Right atrium auricular region (tissue), 2 donors: ENCODE measurements at places on chromosomes 7 and 10.
A peak's percentile ranks its signal among the peaks of the same experiment; 100 is the strongest.

DNA sequence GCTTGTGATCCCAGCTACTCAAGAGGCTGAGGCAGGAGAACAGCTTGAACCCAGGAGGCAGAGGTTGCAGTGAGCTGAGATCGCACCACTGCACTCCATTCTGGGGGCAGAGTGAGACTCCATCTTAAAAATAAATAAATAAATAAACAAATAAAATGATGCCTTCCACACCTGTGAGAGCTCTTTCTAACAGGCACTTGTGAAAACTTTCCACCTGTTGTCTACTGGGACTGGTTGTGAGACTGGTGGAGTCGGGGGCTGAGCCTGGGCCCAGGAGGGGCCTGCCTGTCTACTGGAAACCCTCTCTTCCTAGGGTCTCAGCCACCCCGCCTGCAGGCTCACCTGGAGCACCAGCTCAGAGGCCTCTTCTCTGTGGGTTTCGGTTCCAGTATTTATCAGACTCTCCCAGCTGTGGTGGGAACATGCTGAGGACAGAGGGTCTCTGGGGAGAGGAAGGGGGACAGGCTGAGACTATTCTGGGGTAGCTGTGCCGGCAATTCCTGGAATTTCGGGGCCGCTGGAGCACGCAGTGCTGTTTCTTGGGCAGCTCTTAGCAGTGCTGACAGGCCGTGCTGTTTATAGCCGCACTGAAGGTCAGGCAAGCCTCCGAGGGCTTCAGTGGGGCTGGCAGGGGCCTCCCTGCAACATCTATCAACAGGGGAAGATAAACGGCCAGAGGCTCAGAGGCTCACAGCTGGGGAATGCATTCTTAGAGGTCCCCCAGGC lies 3.8 kb downstream of the LDB3 start:
- H3K4me1 ChIP-seq: no peaks in the 10 kb centered on the region
- H3K27ac ChIP-seq: peak overlapping the region; percentile 91
- H3K4me3 ChIP-seq: peak overlapping the region; percentile 85
- DNase-seq: no peak
- H3K36me3 ChIP-seq: peaks cover 84% of the 10 kb centered on the region
- H3K27me3 ChIP-seq: no peaks in the 10 kb centered on the region

DNA sequence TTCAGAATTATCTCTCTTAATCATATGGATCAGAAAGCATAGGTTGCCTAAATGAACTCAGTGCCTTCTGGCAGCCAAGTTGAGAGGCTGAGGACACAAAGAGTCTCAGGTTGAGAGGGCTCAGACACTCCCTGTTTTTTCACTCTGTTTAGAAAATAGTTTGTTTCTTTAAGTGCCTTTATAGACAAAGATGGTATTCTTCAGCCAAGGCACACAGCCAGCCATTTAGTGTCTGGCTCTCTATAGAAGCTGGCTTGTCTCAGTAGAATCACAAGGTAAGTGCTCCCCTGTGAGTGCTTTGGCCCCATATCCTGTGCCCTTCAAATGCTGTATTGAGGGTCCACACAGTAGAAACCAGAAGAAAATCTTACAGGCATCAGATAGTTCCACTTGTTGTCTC lies 3.6 kb downstream of the GPR158 start:
- no peaks in the 10 kb centered on the region for H3K36me3 ChIP-seq
- peaks cover 20% of the 10 kb centered on the region for H3K27me3 ChIP-seq
- DNase-seq: no peak
- H3K4me1 ChIP-seq: peaks cover 26% of the 10 kb centered on the region
- H3K27ac ChIP-seq: no peak overlapping the region
- H3K4me3 ChIP-seq: no peak overlapping the region

DNA sequence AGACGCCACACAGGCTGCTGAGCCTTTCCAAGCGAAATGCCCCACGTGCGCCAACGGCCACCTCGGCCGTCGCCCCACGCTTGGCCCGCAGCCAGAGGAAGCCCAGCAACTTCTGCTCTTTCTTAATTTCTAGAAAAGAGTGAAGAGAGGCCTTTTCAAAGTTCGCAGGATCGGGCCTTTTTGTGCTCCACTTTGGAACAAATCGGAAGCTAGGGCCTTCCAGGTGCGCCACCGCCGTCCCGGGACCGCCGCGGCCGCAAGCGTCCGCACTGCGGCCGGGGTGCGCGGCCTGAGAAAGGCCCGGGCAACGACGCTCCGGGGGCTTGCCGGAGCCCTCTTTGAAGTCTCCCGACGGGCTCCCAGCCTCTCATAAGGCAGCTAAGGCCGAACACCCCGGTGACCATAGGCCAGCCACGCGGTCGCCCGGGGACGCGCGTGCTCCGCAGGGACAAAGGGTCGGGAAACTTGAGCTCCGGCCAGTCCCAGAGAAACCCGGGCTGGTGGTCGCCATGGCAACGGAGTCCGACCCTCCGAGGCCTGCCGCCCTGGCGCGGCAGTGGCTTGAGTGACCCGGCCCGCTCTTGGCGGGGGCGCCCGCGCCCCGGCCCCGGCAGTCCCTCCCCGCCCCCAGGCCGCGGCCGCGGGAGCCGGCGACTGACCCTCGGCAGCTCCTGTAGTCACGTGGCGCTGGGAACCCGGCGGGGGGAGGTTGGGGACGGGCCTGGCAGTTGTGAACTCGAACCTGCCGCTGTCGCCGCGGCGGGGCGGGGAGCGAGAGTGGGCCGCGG lies at the start of gene REPIN1:
Gene REPIN1 (plus strand): TSS at position 727 of the 788 bp plus-strand sequence. CDS start 890 bp downstream, outside the sequence.
- peaks cover 33% of the 10 kb centered on the region for H3K36me3 ChIP-seq
- peak within 1 kb of the TSS; percentile 91 for H3K27ac ChIP-seq
- H3K4me1 ChIP-seq: peaks cover 37% of the 10 kb centered on the region
- DNase-seq: peak; percentile 94
- no peaks in the 10 kb centered on the region for H3K27me3 ChIP-seq

DNA sequence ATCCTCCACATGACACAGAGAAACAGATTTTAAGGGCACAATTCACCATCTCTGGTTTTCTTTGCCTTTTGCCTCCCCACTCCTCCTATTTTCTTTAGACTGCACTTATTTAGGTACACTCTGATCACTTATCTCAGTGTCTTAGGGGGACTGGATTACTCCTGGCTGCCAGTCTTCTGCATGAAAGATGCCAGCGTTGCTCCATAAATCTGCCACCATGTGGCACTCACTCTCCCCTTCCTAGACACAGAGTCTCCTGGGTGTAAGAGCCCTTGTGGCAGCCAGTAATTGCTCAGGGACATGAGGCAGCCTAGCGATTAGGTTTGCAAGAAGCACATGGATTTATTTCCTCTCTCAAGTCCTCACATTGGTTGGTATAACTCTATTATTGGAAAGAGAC lies 34.5 kb upstream of the RBM20 start:
- no peak for DNase-seq
- no peak overlapping the region for H3K4me3 ChIP-seq
- H3K27ac ChIP-seq: peak overlapping the region; percentile 74

DNA sequence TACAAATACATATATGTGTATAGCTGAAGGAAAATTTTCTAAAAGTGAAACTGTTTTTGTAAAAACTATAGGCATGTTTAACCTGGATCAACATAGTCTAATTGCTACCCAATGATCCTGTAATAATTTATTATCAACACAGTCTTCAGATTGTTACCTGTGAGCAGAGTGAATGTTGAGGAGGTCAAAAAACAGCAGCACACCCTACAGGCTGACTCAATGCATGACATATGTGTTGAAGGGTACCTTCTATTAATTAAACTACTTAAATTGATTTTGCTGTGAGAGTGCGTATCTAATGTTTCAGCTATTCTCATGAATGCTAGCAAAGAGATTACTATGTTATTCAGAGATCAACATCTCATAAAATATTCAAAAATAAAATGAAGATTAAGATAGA lies 411.4 kb downstream of the TNS3 start:
- no peaks in the 10 kb centered on the region for H3K36me3 ChIP-seq
- no peaks in the 10 kb centered on the region for H3K4me1 ChIP-seq
- no peaks in the 10 kb centered on the region for H3K27me3 ChIP-seq
- DNase-seq: no peak
- H3K4me3 ChIP-seq: no peak overlapping the region

GRCh38 chr7:112160771-112161150 lies 45.4 kb downstream of the DOCK4 start:
- H3K4me3 ChIP-seq: no peak overlapping the region
- no peaks in the 10 kb centered on the region for H3K4me1 ChIP-seq
- no peak for DNase-seq
- no peak overlapping the region for H3K27ac ChIP-seq
- H3K36me3 ChIP-seq: no peaks in the 10 kb centered on the region
- H3K27me3 ChIP-seq: no peaks in the 10 kb centered on the region

DNA sequence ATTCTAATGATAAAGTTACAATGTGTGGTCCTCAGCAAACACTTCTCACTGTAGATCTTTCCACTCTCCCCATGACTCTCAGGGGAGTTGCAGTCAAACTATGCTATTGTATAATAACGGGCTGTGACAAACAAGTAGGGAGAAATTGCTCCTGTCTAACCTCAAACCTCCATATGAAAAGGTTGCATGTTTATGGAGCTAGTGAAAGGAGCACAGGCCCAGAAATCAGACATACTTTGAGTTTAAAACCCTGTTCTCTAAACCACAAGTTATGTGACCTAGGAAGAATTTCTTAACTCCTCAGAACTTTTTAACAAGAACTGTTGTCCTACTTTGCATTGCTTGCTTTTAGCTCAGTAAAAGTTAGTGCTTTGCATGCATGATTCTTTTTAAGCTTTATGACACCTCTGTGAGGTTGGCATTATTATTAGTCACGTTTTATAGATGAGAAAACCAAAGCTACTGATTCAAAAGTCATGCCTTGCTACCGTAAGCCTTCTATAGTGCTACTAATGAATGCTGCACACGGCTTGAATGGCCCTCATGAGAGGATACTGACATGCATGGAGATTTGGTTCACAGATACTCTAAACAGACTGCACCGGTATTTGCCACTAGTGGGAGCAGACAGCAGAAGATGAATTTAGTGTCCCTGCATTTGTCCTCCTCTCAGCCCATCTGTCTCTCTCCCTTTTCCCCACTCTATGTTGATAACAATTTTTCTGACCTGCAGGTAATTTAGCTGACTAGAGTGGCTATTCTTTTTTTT lies 129.5 kb upstream of the PCGF5 start:
- no peaks in the 10 kb centered on the region for H3K27me3 ChIP-seq
- no peaks in the 10 kb centered on the region for H3K4me1 ChIP-seq
- no peaks in the 10 kb centered on the region for H3K36me3 ChIP-seq
- DNase-seq: no peak
- H3K4me3 ChIP-seq: no peak overlapping the region

DNA sequence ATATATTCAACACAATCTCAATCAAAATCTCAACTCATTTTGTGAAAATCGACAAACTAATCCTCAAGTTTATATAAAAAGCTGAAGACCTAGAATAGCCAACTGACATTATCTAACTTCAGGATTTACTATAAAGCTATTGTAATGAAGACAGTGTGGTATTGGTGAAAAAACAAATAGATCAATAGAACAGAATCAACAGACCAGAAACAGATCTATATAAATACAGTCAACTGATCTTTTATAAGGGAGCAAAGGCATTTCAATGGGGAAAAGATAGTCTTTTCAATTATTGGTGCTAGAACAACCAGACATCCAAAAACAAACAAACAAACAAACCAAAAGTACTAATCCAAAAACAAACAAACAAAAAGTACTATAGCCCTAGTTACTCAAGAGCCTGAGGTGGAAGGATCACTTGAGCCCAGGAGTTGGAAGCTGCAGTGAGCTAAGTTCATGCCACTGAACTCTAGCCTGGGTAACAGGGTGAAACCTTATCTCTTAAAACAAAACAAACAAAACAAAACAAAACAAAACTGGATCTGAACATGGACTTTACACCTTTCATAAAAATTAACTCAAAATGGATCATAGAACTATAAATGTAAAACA lies 26.6 kb upstream of the AKR1D1 start:
- H3K36me3 ChIP-seq: no peaks in the 10 kb centered on the region
- H3K4me1 ChIP-seq: no peaks in the 10 kb centered on the region
- no peaks in the 10 kb centered on the region for H3K27me3 ChIP-seq
- no peak overlapping the region for H3K4me3 ChIP-seq

DNA sequence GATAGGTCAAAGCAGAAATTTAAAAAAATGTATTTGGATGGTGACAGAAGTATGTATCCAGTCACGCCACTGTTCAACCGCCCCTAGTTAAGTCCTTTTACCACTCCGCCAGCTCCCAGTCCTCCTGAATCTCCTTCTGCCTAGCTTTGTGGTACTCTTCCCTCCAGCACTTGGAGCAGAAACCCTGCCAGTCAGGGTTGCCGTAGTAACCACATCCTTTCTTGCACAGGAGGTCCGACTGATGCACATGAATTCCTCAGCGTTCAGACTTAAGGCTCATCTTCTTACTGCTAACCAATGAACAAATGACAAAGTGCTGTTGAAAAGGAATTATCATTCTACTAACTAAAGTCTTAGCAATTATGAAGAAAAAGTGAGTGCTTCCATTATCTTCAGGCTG lies 175.3 kb upstream of the KCTD7 start:
- no peaks in the 10 kb centered on the region for H3K36me3 ChIP-seq
- no peaks in the 10 kb centered on the region for H3K27me3 ChIP-seq
- no peak overlapping the region for H3K27ac ChIP-seq
- no peak for DNase-seq

- no peaks in the 10 kb centered on the region for H3K27me3 ChIP-seq
- H3K36me3 ChIP-seq: no peaks in the 10 kb centered on the region
- no peak overlapping the region for H3K27ac ChIP-seq
- no peaks in the 10 kb centered on the region for H3K4me1 ChIP-seq
- no peak overlapping the region for H3K4me3 ChIP-seq
Observed at GRCh38 chr7:10412422-10413019, 561.2 kb upstream of the PHF14 start.

GRCh38 chr10:17989908-17990767 lies 38.4 kb downstream of the SLC39A12 start:
- H3K4me1 ChIP-seq: no peaks in the 10 kb centered on the region
- H3K27me3 ChIP-seq: no peaks in the 10 kb centered on the region
- no peaks in the 10 kb centered on the region for H3K36me3 ChIP-seq
- H3K27ac ChIP-seq: no peak overlapping the region
- H3K4me3 ChIP-seq: no peak overlapping the region
- DNase-seq: no peak

DNA sequence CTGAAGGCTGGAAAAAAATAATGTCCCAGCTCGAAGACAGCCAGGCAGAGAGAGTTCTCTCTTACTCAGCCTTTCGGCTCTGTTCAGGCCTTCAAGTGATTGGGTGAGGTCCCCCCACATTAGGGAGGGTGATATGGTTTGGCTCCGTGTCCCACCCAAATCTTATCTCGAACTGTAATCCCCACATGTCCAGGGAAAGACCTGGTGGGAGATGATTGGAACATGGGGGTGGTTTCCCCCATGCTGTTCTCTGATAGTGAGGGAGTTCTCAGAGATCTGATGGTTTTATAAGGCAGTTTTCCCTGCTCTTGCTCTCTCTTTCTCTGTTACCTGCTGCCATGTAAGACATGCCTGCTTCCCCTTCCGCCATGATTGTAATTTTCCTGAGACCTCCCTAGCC lies 36.6 kb upstream of the LEP start:
- DNase-seq: no peak
- H3K4me1 ChIP-seq: no peaks in the 10 kb centered on the region
- no peak overlapping the region for H3K4me3 ChIP-seq
- no peaks in the 10 kb centered on the region for H3K36me3 ChIP-seq
- no peak overlapping the region for H3K27ac ChIP-seq
- peaks cover 14% of the 10 kb centered on the region for H3K27me3 ChIP-seq
